SW 1271 (cell line): ENCODE measurements at places on chromosomes 5 and 9.

DNA sequence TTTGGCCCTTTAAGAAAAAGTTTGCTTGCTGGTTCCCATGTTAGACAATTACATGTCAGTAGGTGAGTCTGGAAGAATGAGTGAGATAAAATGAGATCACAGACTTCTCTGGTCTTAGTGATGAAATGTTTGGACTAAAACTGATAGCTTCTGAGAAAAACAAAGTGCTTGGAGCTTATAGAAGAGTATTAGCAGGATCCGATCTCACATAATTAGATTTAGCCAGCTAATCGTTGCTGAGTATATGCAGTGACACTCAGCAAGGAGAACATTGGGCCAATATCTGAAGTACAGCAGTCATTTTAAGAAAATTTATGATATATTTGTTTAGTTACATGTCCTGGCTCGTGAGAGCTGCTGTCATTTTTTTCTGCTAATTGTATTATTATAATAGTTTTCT is 135.8 kb downstream of the SNCAIP start:
- DNase-seq, result no peak

DNA sequence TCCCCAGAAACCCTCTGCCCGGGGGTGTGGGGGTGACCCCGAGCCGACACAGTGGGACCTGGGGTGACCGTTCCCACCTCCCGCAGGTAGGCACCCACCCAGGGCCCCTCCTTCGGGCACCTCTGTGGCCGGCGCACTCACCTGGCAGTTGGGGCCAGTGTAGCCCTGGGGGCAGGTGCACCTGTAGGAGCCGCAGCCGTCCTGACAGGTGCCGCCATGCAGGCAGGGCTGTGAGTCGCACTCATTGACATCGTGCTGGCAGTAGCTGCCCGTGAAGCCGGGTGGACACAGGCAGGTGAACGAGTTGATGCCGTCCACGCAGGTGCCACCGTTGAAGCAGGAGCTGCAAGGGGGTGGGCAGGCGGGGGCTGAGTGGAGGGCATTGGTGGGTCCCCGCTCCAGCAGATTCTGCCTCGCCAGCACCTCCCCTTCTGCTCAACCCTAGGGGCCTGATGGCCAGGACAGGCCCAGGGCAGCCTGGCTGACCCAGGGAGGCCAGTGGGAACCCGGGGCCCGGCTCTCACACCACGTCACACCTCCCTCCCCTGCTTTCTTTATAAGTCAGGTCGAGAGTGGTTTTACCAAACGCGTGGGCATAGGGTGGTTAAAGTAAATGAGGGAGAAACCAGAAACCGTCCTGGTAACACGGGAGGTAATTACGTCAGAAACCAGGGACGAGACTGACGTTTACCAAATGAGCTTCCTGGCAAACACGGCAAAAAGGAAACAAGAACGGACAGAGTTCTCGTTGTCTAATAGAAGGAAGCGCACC is 26.1 kb upstream of the SEC16A start:
- DNase-seq, result no peak

GRCh38 chr5:168227973-168228615 is 63.4 kb upstream of the WWC1 start:
- no peak for DNase-seq

DNA sequence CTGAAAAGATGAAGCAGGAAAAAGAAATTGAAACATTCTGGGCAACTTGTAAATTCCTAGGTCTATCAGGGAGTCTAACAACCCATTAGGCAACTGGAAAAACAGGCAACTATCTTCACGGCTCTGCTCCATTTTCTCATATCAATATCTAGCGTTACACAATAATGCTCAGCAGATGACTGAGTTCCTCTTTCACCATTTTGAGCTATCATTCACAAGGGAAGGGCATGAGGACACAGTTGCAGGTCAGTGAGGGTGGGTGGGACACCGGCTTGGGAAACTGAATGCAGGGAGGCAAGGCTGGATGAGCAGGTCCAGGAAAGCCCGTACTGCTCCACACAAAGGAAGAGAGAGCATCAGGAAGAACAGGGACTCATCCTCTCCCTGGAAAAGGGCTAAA is 67.0 kb downstream of the FRMD3 start:
- DNase-seq, result no peak

- DNase-seq, result no peak
Observed at GRCh38 chr9:2267181-2267745, 252.1 kb downstream of the SMARCA2 start.
